ENCODE measurements at places on chromosomes 16 and 17. TPM values are rescaled to one million over a fixed set of nuclear protein-coding genes. Genes with fewer than 3 reads are reported as not detected.

SHBG gene
- total RNA-seq, result not detected

MAP2K6 gene
- 0.89 TPM for total RNA-seq

TMEM238L gene
- not detected for total RNA-seq

OMG gene
- total RNA-seq, result not detected

CDK3 gene
- total RNA-seq, result 1.6 TPM

NATD1 gene
- total RNA-seq, result 23.1 TPM

KRTAP9-2 gene
- total RNA-seq, result not detected

KRT33A gene
- not detected for total RNA-seq

TP53TG3 gene
- not detected for total RNA-seq

TMEM132E gene
- total RNA-seq, result not detected

SLC9A5 gene
- total RNA-seq, result 0.95 TPM

SYNGR3 gene
- total RNA-seq, result 0.25 TPM

C17orf107 gene
- 0.35 TPM for total RNA-seq

B4GALNT2 gene
- not detected for total RNA-seq

MRPL38 gene
- 93.3 TPM for total RNA-seq

C16orf95 gene
- 3.7 TPM for total RNA-seq

CXCL16 gene
- 4.3 TPM for total RNA-seq

HES7 gene
- total RNA-seq, result not detected

CES5A gene
- total RNA-seq, result 0.57 TPM

KRT25 gene
- total RNA-seq, result not detected

CTRB1 gene
- 2.2 TPM for total RNA-seq

TBX2 gene
- total RNA-seq, result 4.6 TPM

SOX15 gene
- 1.1 TPM for total RNA-seq

GRB2 gene
- 46.6 TPM for total RNA-seq

RRAD gene
- total RNA-seq, result 105 TPM

CACNG1 gene
- not detected for total RNA-seq

LHX1 gene
- total RNA-seq, result not detected

PALB2 gene
- total RNA-seq, result 5.3 TPM

GPR179 gene
- total RNA-seq, result 0.02 TPM

SLFN14 gene
- not detected for total RNA-seq

MT1G gene
- total RNA-seq, result 1.0 TPM

KCNJ18 gene
- total RNA-seq, result not detected

CDRT15L2 gene
- total RNA-seq, result not detected

MSI2 gene
- 134 TPM for total RNA-seq

SLFN12L gene
- 0.20 TPM for total RNA-seq

RASD1 gene
- total RNA-seq, result 7.2 TPM

EFNB3 gene
- total RNA-seq, result 0.42 TPM

SALL1 gene
- 1.0 TPM for total RNA-seq

TEX14 gene
- total RNA-seq, result not detected

BICDL2 gene
- total RNA-seq, result not detected

DYNLRB2 gene
- not detected for total RNA-seq

STH gene
- not detected for total RNA-seq

RPL38 gene
- 685 TPM for total RNA-seq

MARCHF10 gene
- not detected for total RNA-seq

PPL gene
- 5.5 TPM for total RNA-seq

MNT gene
- total RNA-seq, result 12.8 TPM

EFCAB5 gene
- total RNA-seq, result not detected

MYH11 gene
- 18.2 TPM for total RNA-seq

CPNE7 gene
- total RNA-seq, result not detected

Measured in heart right ventricle (tissue), 16 donors.